ENCODE measurements at places on chromosomes 3 and 15.

- DNase-seq: no peak
Observed at GRCh38 chr3:2826453-2826852, 283.7 kb downstream of the IL5RA start.

GRCh38 chr3:63192248-63192647, 85.9 kb upstream of the SYNPR start:
- DNase-seq: no peak

- no peak for DNase-seq
Observed at GRCh38 chr15:50893976-50894375, 14.5 kb upstream of the AP4E1 start.

DNA sequence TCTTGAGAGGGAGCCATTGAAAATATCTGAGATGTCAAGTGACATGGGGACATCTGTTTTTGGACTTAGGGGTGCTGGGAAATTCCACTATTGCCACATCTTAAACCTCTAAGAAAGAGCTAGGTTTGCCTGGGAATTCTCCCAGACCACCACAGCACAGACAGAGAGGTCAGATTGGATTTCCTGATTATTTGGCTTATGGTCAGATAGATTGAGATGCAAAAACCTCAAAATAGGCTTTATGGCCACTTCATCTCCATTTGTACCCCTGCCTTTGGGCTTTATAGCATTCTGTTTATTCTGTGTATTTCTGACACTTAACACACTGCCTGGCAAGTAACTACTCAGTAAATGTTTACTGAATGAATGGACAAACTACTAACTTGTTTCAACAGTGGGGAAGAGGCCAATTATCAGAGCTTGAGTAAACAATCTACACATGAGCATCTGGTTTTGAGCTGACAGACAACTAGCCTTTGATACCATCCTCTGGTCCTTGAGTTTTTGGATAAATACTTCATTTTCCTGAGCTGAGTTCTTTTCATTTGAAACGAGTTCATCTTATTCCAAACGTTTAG, 81.8 kb downstream of the TP63 start:
- no peak for DNase-seq

- DNase-seq: no peak
Observed at GRCh38 chr3:15207836-15208504, 1.9 kb downstream of the CAPN7 start.
